HepG2 (cell line): ENCODE measurements at places on chromosomes 11 and 22. TPM values are rescaled to one million over a fixed set of nuclear protein-coding genes. Genes with fewer than 3 reads are reported as not detected.

DNA sequence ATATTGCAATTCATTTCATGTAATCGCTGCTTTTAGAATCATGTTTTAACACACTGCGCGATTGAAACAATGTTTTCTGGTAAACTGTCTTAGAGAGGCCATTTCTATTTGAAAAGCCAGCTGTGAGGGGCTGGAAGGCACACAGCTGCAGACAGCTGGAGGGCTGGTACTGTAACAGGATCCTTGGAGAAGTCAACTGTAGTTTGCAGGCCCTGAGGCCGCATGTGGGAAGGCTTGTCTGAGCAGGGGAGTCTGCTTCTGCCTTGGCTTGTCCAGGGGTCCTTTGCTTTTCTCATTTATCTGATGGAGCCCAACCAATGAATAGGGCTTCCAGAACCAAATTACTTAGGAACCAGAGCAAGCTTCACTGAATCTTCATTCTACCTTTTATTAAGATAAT is 313.5 kb downstream of the BLID start:
- no peaks in the 10 kb centered on the region; the same call in 1 of the 2 replicates for H3K27me3 ChIP-seq
- no peaks in the 10 kb centered on the region for H3K4me1 ChIP-seq
- no peak overlapping the region for H3K4me3 ChIP-seq

DNA sequence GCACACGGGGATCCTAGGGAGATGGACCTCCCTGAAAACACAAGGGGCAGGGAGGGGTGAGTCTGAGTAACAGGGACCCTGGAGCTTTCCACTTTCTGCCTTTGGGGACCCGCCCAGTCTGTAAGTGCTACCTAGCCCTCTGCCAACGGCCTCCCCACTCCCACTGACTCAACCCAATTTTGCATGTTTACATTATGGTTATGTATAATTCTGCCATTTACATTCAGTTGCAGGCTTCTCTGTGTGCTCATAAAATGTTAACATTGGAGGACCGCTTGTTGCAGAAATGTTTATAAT is 105.8 kb downstream of the DSCAML1 start:
- no peak for DNase-seq
- no peak overlapping the region for H3K27ac ChIP-seq
- H3K27me3 ChIP-seq, result no peaks in the 10 kb centered on the region; the same call in 2 of the 3 replicates
- no peaks in the 10 kb centered on the region for H3K36me3 ChIP-seq
- H3K4me1 ChIP-seq, result no peaks in the 10 kb centered on the region
- no peak overlapping the region for H3K4me3 ChIP-seq

DNA sequence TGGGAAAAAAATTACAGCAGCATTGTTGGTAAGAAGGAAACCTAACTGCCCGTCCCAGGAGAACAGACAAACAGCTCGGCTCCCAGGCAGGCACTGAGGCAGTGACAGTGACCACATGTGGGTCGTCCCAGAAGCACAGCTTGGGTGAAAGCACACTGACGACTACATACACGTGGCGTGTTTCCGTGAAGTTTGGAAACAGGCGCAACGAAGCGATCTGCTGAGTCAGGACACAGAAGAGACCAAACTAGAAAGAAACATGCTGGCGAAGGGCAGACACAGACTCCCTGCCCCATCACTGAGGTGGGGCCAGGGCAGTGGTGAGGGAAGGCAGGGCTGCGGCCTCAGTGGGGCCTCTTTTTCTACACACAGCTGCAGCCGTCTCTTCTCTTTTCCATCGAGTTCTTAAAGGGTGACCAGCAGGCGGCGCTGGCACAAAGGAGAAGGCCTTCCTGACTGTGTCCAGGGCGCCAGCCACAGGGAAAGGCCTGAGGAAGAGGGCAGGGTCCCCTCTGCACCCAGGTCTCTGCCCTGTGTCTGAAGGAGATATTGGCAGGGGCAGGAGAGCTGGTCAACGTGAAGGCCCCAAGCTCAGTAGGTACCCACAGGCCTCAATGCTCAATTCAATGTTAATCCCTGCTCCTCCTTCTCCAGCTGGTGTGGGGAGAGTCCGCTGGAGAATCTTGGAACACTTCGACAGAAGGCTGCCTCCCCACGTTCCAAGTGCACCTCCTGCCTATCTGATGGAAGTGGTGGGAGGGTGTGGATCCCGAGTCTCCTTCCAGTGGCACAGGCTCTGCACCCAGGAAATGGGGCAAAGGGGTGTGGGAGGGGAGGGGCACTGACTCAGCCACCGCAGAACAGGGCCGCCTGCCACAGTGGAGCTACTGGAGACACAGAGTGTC is 19.9 kb downstream of the CARS1 start:
- no peak overlapping the region for H3K27ac ChIP-seq
- DNase-seq, result peak; percentile 66
- no peak overlapping the region for H3K4me3 ChIP-seq
- H3K4me1 ChIP-seq, result no peaks in the 10 kb centered on the region
- H3K27me3 ChIP-seq, result no peaks in the 10 kb centered on the region

DNA sequence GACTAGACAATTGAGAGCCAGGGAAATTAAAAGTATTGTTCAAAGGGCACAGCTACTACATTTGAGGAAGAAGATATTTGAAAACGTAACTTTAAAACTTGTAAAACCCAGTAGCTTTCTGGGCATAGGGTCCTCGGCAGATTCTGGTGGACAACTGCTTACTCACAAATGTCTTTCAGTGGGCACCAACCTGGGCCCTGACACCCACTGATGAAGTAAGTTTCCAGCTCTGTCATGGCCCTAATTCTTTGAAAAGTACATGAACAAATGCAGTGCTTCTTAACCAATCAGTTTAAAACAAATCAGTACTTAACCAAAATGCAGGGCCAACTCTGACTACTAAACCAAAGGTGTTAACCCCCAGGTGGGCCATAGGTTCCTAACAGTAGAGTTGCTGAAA is 1170.1 kb downstream of the LRRC4C start:
- no peak overlapping the region for H3K4me3 ChIP-seq
- peaks cover 7% of the 10 kb centered on the region; the same call in 1 of the 2 replicates for H3K4me1 ChIP-seq
- no peak overlapping the region for H3K27ac ChIP-seq
- no peak for DNase-seq
- H3K36me3 ChIP-seq, result no peaks in the 10 kb centered on the region
- 0 out of 3 replicates have a peak, but pooled peaks cover 3% of the 10 kb centered on the region for H3K27me3 ChIP-seq

GRCh38 chr11:15867871-15868270 is 488.5 kb downstream of the SOX6 start:
- H3K27me3 ChIP-seq, result no peaks in the 10 kb centered on the region
- no peak overlapping the region for H3K27ac ChIP-seq
- H3K4me1 ChIP-seq, result no peaks in the 10 kb centered on the region
- no peak overlapping the region for H3K4me3 ChIP-seq
- no peaks in the 10 kb centered on the region for H3K36me3 ChIP-seq

DNA sequence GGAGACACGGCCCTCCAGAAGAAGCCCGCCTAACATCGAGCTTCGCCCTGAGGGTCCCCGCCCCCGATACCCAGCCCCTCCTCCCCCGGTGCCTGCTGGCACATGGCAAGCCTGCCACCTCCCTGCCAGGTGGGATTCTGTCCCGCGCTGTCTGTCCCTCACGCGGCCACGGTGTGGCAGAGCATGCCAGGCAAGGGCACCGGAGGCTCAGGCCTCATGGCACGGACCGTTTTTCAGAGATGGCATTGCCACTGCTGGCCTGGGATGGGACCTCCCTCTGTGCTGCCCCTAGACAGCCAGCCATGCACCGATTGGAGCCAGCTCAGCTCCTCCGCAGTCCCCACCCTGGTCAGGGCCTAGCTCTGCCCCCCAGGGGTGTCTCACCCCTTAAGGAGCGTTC is 19.4 kb downstream of the MRPL23 start:
- no peak overlapping the region for H3K27ac ChIP-seq
- no peak overlapping the region for H3K4me3 ChIP-seq
- H3K4me1 ChIP-seq, result no peaks in the 10 kb centered on the region

- DNase-seq, result no peak
- H3K27ac ChIP-seq, result no peak overlapping the region
- peaks cover 33% of the 10 kb centered on the region for H3K27me3 ChIP-seq
- no peaks in the 10 kb centered on the region for H3K4me1 ChIP-seq
- H3K4me3 ChIP-seq, result no peak overlapping the region
Observed at GRCh38 chr22:48084041-48084728, 1321.7 kb downstream of the TBC1D22A start.

The PLEKHA7 gene
- total RNA-seq, result 13.1 and 17.5 TPM in 2 replicates

The TMEM191C gene
- total RNA-seq, result 1.2 and 2.9 TPM in 2 replicates

The PARVG gene
- total RNA-seq, result not detected in 2 replicates

The OR4C15 gene
- not detected in 2 replicates for total RNA-seq
